Osteocyte (in vitro differentiated cells): ENCODE measurements at places on chromosomes 1 and 21. TPM values are rescaled to one million over a fixed set of nuclear protein-coding genes. Genes with fewer than 3 reads are reported as not detected.

Gene CFHR5
- not detected in 2 replicates for total RNA-seq

Gene GSTM5
- not detected in 2 replicates for total RNA-seq

Gene KPRP
- total RNA-seq = not detected in 2 replicates

Gene F3
- total RNA-seq = 11.2 and 12.1 TPM in 2 replicates

Gene GADD45A
- 43.3 and 45.3 TPM in 2 replicates for total RNA-seq

- H3K4me1 ChIP-seq = peaks cover 20% of the 10 kb centered on the region
- no peaks in the 10 kb centered on the region for H3K36me3 ChIP-seq
- no peak for DNase-seq
- peak within 1 kb of the TSS; percentile 61 for H3K4me3 ChIP-seq
- H3K27ac ChIP-seq = no peak within 1 kb of the TSS
Measured at GRCh38 chr1:167629681-167630567, at the start of gene RCSD1. Gene RCSD1 (plus strand): TSS chr1:167630232. CDS start chr1:167630424, 192 bp downstream.

DNA sequence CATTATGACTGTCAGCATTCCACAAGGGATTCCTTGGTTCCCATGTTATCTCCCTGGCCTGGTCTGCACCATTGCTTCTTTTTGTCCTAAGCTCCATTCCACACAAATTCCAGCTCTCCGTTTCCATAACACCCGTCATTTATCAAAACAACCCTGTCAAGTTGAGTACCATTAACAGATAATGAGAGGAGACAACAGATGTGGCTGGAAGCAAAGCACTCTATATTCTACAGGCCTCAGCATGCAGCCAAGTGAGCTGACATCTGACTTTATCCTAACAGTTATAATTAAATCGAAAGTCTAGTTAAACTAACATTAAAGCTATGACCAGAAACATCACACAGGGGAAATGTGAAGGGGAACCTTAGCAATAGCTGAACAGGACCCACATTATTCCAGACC, 110.4 kb downstream of the RERE start:
- no peak overlapping the region for H3K4me3 ChIP-seq
- DNase-seq = no peak
- H3K4me1 ChIP-seq = peaks cover 65% of the 10 kb centered on the region

DNA sequence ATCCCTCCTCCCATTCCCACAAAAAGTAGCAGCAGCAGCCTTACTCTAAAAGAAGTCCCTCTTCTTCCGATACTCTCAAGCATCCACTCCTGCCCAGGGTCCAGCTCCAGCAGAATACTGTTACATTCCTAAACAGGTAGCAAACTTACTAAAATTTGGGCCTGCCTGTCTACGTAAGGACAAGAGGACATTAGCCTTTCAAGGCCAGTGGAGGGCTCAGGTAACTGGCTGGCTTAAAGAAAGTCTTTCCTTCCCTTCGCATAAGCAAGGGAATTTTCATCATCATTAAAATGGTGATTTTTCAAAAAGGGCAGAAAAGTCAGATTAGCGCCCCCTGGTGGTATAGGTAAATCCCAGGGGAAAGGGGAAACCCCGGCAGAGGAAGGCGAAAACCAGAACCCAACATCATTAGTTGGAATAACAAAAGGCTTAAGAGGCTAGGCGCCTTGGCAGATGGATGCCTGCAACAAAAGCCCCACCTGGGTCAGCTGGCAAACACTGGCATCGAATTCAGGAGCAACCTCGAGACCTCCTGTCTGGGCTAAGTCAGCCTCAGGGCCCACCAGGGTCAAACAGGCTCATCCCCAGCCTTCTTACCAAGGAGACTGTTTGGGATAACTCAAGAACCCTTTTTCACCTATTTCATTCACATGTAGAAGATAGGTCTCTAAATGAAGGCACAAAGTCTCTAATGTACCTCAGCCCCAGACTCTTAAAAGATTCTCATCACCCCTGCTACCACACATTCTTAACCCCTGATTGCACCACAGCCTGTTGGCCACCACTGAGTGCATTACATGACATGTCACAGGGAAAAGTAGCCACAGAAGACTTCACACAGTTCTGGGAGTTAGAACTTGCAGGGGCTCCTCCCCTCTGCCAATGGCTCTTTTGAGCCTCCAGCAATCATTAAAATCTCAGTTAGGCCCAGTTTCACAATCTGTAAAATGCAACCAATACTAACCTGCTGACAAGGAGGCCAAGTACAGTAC, 36.7 kb downstream of the ERI3 start:
- no peak overlapping the region for H3K27ac ChIP-seq
- H3K4me1 ChIP-seq = peaks cover 4% of the 10 kb centered on the region
- peaks cover 30% of the 10 kb centered on the region for H3K36me3 ChIP-seq
- H3K4me3 ChIP-seq = no peak overlapping the region
- DNase-seq = no peak

- no peaks in the 10 kb centered on the region for H3K36me3 ChIP-seq
- DNase-seq = no peak
- H3K27me3 ChIP-seq = no peaks in the 10 kb centered on the region
- H3K4me1 ChIP-seq = peaks cover 24% of the 10 kb centered on the region
Measured at GRCh38 chr1:29713857-29714256, 477.5 kb downstream of the PTPRU start.

DNA sequence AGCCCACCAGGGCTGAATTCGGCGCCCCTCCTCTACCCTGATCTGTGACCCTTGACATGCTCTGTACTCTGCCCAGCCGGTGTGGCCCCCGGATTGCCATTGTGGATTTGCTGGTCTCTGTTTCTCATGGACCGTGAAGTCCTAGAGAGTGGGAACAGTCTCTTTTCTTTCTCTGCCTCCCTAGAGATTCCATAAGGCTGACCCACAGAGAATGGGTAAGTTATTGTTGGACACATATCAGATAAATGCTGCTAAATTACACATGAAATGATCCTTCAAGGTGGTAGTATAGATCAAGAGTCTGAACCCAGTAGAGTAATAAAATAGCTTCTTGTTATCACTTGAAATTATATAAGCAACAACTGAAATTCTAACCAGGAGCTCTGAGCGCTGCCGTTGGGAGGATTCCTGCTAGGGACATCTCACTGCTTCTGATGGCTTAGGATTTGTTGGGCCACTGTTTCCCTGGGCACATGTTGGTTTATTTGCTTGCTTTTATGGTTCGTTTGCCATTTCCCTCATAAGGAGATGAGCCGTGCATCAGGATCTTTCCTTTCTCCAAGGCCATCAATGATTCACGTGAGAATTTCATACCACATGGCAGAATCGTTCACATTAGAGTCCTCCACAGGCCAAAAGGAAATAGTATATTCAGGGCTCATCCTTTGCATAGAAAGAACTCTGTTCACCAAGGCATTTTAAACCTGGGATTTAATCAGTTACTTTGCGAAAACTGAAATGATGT, 111.9 kb downstream of the ZBTB18 start:
- H3K4me1 ChIP-seq = no peaks in the 10 kb centered on the region
- no peak overlapping the region for H3K27ac ChIP-seq
- H3K27me3 ChIP-seq = no peaks in the 10 kb centered on the region
- DNase-seq = no peak
- peak overlapping the region; percentile 5 for H3K4me3 ChIP-seq

GRCh38 chr1:119375366-119375765, 6.8 kb downstream of the HAO2 start:
- H3K4me1 ChIP-seq = no peaks in the 10 kb centered on the region
- no peaks in the 10 kb centered on the region for H3K36me3 ChIP-seq
- DNase-seq = no peak
- H3K27me3 ChIP-seq = peaks cover 23% of the 10 kb centered on the region
- H3K4me3 ChIP-seq = no peak overlapping the region

DNA sequence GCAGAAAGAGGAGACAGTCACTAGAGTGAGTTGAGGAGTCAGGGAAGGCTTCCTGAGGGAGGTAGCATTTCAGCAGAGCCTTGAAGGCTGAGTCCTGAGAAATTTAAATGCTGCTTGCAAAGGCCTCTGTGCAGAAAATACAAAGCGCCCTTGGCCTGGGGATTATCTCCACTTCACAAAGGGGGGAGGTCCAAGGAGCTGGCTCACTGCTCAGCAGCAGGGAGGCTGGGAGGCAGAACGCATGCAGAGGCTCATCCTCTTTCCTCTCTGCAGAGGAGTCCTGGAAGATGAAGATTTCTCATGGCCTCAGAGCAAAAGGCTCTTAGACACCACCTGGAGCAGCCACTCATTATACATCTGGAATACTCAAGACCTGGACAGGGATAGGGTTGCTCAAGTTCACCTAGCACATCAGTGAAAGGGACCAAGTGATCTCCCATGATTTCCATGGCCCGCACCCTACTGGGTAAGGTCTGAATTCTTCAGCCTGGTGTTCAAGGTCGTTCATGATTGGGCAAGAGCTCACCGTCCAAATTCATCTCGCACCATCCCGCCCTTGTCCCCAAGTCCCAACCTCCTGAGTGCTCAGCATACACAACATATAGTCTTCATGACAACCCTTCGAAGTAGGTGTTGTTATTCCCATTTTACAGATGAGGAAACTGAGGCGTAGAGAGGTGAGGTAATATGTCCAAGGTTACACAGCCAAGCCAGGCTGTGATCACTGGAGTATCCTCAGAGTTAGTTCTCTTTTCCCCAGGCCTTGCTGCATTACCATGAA, 9.0 kb downstream of the SLC1A7 start:
- H3K27me3 ChIP-seq = no peaks in the 10 kb centered on the region
- peaks cover 21% of the 10 kb centered on the region for H3K4me1 ChIP-seq
- no peak overlapping the region for H3K27ac ChIP-seq
- no peaks in the 10 kb centered on the region for H3K36me3 ChIP-seq

- no peaks in the 10 kb centered on the region for H3K36me3 ChIP-seq
- DNase-seq = no peak
- no peak overlapping the region for H3K4me3 ChIP-seq
- no peak overlapping the region for H3K27ac ChIP-seq
- no peaks in the 10 kb centered on the region for H3K4me1 ChIP-seq
- H3K27me3 ChIP-seq = peaks cover 16% of the 10 kb centered on the region
Measured at GRCh38 chr1:169689395-169689794, 22.0 kb downstream of the SELL start.

DNA sequence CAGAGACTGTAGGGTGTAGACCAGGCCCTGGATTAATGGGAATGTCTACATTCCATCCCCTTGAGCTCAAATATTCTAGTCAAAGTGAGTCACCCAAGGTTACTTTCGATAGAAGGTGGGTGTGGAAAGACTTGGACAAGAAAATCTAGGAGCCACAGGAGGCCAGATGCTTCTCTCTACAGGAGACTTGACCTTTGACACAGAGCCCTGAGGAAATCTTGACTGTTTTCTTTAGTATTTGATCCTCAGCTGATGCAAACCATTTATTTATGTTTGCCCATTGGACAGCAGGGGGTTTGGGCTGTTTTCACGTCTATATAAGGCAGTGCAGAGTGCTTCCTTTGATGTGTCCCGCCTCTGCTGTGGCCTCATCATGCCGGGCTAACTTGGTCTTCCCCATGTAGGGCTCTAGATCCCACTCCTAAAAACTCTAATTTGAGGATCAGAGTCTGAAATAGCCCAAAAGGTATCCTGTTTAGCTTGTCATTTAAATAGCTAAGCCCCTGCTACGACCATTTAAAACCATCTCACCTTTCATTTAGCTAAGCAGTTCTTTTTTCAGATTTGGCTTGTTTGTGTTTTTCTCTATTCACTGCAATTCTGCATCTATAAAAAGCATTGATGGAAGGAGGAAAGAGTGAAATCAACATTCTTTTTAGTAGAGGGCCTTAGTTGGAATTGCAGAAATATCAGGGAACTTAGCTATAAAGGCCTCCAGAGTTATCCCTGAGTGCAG, 15.5 kb upstream of the MAP3K7CL start:
- DNase-seq = no peak
- no peaks in the 10 kb centered on the region for H3K27me3 ChIP-seq
- no peak overlapping the region for H3K4me3 ChIP-seq
- H3K36me3 ChIP-seq = peaks cover 2% of the 10 kb centered on the region
- peaks cover 52% of the 10 kb centered on the region for H3K4me1 ChIP-seq
